ENCODE measurements at places on chromosomes 2 and 18. TPM values are rescaled to one million over a fixed set of nuclear protein-coding genes. Genes with fewer than 3 reads are reported as not detected.

DNA sequence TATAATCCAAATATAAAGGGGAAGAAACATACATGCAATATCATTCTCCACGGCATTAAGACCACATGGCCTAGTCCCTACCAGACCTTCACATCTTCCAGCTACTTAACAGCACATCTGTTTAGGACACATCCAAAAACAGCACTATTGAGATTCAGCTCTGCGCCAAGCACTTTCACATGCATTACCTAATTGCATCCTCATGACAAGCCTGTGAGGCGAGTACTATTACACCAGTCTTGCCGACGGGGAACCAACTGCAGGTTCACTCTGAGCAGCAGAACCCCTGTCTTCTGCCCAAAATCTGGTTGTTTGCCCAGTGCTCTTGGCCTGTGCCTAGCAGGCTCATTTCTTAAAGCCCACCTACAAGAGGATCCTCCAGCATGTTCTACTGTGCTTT lies 66.7 kb downstream of the AAK1 start:
- H3K4me3 ChIP-seq = no peak overlapping the region
- H3K27me3 ChIP-seq = no peaks in the 10 kb centered on the region
- H3K4me1 ChIP-seq = no peaks in the 10 kb centered on the region
- no peak overlapping the region for H3K27ac ChIP-seq
- H3K36me3 ChIP-seq = no peaks in the 10 kb centered on the region
- DNase-seq = no peak

- H3K27ac ChIP-seq = peak overlapping the region; percentile 88
- peak overlapping the region; percentile 58 for H3K4me3 ChIP-seq
- H3K36me3 ChIP-seq = no peaks in the 10 kb centered on the region
- no peaks in the 10 kb centered on the region for H3K27me3 ChIP-seq
- peak; percentile 81 for DNase-seq
- peaks cover 9% of the 10 kb centered on the region for H3K4me1 ChIP-seq
Measured at GRCh38 chr2:88627856-88628570, 749 bp upstream of the EIF2AK3 start.

DNA sequence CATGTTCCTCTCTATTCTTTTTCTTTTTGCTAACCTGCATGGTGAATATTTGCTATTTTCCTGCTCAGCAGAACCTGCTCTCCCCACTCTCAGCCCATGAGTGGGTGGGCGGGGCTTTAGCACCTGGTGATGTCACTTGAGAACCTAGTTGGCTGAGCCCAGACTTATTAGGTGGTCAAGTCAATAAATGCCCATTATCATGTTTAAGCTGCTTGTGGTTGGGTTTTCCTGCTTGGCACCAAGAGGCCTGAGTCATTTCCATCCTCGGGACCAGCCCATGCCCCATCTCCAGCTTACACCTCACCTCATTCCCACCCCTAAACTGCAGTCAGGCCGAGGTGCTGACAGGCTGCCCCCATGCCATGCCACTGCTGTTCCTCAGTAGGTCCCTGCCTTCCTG lies 226.6 kb downstream of the ANKRD30B start:
- H3K4me3 ChIP-seq = no peak overlapping the region
- H3K36me3 ChIP-seq = no peaks in the 10 kb centered on the region
- DNase-seq = no peak

DNA sequence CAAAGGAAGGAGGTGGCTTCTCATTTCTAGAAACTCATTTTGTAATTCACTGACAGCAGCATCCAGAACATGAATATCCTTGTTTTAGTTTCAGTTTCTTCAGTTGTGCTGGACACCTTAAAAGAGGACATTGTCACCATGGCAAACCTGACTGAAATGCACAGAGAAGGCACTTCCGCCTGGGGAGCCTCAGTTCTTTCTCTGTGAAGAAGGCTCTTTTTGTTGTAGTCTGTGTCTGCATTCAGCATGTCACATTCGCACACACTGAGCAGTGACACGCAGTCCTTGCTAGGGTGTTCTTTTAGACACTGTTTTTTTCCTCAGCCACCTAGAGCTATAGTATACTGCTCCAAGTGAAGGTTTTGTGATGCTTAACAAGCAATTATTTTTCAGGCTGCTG lies 9.5 kb upstream of the RPRM start:
- no peaks in the 10 kb centered on the region for H3K36me3 ChIP-seq
- H3K4me3 ChIP-seq = no peak overlapping the region
- H3K27ac ChIP-seq = no peak overlapping the region
- H3K4me1 ChIP-seq = no peaks in the 10 kb centered on the region
- no peak for DNase-seq
- no peaks in the 10 kb centered on the region for H3K27me3 ChIP-seq

GRCh38 chr2:150732064-150732463 lies 244.6 kb upstream of the RND3 start:
- no peaks in the 10 kb centered on the region for H3K36me3 ChIP-seq
- no peak overlapping the region for H3K4me3 ChIP-seq
- no peak overlapping the region for H3K27ac ChIP-seq
- no peaks in the 10 kb centered on the region for H3K27me3 ChIP-seq

- no peaks in the 10 kb centered on the region for H3K36me3 ChIP-seq
- H3K27ac ChIP-seq = no peak overlapping the region
- no peaks in the 10 kb centered on the region for H3K4me1 ChIP-seq
- no peaks in the 10 kb centered on the region for H3K27me3 ChIP-seq
- no peak for DNase-seq
Measured at GRCh38 chr2:100852999-100853908, 33.3 kb downstream of the NPAS2 start.

- no peak for DNase-seq
- H3K36me3 ChIP-seq = no peaks in the 10 kb centered on the region
- H3K27me3 ChIP-seq = no peaks in the 10 kb centered on the region
- H3K4me3 ChIP-seq = no peak overlapping the region
- H3K27ac ChIP-seq = no peak overlapping the region
Measured at GRCh38 chr2:148681443-148681842, 36.9 kb downstream of the EPC2 start.

GRCh38 chr2:8115966-8116365 lies 565.9 kb upstream of the ID2 start:
- DNase-seq = no peak
- no peak overlapping the region for H3K4me3 ChIP-seq
- H3K27ac ChIP-seq = no peak overlapping the region
- peaks cover 11% of the 10 kb centered on the region for H3K4me1 ChIP-seq
- no peaks in the 10 kb centered on the region for H3K36me3 ChIP-seq

DNA sequence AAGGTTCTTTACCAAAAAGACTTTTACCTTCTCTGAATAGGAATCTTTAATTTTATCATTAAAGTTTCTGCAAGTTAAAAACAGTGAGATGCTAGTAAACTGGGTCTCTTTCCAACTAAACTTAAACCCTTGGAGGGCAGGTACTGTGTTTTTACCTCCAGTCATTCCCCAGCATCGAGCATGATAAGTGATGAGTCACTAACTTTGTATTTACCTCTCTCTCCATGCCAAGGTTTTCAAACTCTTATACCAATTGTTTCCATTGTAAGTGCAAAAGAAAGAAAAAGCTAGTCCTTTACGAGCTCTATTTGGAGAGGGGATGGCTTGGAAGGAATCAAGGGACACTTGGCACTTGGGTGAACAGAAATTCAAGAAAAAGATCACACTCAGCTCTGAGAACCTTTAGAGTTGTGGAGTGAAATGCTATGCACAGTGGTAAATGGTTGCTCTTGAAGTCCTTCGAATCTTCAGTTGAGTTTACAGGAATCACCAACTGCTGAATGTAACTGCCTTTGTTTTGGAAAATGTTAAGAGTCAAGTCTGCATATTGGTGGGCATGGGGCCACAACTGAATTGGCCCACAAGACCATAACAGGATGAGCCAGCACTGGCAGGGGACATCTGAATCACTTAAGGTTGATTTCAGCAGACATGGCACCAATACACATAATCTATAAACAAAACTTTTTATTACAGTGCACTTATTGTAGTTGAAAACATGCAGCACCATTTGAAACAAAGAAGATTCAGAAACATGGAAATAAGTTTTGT lies 8.3 kb upstream of the RBM43 start:
- no peaks in the 10 kb centered on the region for H3K36me3 ChIP-seq
- peaks cover 2% of the 10 kb centered on the region for H3K4me1 ChIP-seq

GRCh38 chr2:189407281-189408209 lies 33.7 kb upstream of the WDR75 start:
- H3K27ac ChIP-seq = peak overlapping the region; percentile 59
- no peak for DNase-seq
- no peaks in the 10 kb centered on the region for H3K36me3 ChIP-seq
- no peak overlapping the region for H3K4me3 ChIP-seq
- no peaks in the 10 kb centered on the region for H3K27me3 ChIP-seq
- H3K4me1 ChIP-seq = no peaks in the 10 kb centered on the region

DNA sequence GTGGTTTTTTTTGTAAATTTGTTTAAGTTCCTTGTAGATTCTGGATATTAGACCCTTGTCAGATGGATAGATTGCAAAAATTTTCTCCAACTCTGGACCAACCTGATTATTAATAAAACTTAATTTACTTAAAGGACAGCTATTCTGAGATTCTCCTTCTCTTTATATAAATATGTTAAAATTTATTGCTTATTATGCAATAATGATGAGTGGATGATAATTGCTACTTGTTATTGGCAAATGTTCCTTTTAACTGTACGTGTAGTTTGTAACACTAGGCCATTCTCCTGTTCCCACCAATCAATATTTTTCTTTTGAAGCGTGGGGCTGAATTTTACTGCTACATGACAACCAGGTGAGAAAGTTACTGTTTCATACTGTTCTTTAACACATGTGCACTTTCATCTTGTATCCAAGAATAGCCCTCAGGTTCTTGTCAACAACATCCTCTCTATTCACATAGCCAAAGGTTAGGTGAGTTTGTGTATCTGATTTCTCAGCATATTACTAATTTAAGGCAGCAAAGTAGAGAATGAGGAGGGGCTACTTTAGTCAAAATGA lies 16.6 kb upstream of the STK17B start:
- H3K36me3 ChIP-seq = no peaks in the 10 kb centered on the region
- H3K27ac ChIP-seq = no peak overlapping the region
- no peak for DNase-seq

DNA sequence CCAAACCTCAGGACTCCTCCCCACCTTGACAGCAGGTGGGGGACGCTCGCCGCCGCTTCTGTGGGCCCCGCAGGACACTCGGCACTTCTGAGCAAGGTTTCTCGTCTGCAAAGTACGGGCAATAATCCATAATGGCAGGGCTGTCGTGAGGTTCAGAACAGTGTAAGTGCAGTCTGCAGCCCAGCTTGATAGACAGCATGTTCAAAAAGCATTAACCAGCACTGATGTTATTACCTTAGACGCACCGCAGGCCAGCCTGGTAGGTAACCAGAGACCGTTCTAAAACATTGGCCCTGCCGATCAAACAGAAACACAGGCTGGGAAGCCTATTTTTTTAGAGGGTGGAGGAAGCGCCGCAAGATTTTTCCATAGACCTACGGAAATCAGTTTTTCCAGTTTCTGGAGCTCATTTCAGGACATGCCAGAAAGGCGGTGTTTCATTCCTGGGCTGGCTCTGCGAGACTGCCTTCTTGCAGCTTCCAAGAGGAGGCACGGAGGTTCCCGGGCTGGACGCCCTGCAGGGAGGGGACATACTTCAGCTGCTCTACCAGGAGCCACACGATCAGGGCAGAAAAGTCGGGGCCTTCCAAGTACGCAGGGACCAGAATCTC lies 148.7 kb downstream of the TPO start:
- no peak overlapping the region for H3K4me3 ChIP-seq
- H3K27ac ChIP-seq = no peak overlapping the region
- no peaks in the 10 kb centered on the region for H3K27me3 ChIP-seq
- no peaks in the 10 kb centered on the region for H3K36me3 ChIP-seq
- no peaks in the 10 kb centered on the region for H3K4me1 ChIP-seq

DNA sequence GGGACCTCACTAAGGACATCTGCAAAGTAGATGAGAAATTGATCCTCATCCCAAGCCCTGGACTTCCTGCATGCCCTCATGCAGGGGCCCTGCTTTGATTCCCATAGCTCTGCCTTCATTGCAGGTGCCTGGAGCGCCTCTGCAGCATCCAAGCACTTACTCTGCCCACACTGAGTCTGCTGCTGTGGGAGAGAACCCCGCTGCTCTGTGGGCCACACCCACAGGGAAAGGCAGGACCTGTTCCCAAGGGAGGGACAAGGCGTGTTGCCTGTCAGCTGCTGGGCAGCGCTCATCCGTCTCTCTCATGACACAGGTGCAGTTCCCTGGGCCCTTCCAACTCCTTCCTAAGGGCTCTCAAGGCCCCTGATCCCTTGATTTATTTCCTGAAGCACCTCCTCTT lies 266.8 kb upstream of the SMIM21 start:
- no peak overlapping the region for H3K27ac ChIP-seq
- H3K4me1 ChIP-seq = no peaks in the 10 kb centered on the region
- no peaks in the 10 kb centered on the region for H3K27me3 ChIP-seq
- H3K4me3 ChIP-seq = no peak overlapping the region
- no peak for DNase-seq

- no peaks in the 10 kb centered on the region for H3K27me3 ChIP-seq
- H3K27ac ChIP-seq = no peak overlapping the region
- no peak for DNase-seq
- no peaks in the 10 kb centered on the region for H3K36me3 ChIP-seq
- H3K4me1 ChIP-seq = no peaks in the 10 kb centered on the region
Measured at GRCh38 chr18:9095297-9096006, 7.0 kb upstream of the NDUFV2 start.

- H3K4me1 ChIP-seq = no peaks in the 10 kb centered on the region
- H3K27ac ChIP-seq = no peak overlapping the region
- H3K4me3 ChIP-seq = no peak overlapping the region
Measured at GRCh38 chr2:24245986-24246776, 71.3 kb downstream of the FAM228A start.

DNA sequence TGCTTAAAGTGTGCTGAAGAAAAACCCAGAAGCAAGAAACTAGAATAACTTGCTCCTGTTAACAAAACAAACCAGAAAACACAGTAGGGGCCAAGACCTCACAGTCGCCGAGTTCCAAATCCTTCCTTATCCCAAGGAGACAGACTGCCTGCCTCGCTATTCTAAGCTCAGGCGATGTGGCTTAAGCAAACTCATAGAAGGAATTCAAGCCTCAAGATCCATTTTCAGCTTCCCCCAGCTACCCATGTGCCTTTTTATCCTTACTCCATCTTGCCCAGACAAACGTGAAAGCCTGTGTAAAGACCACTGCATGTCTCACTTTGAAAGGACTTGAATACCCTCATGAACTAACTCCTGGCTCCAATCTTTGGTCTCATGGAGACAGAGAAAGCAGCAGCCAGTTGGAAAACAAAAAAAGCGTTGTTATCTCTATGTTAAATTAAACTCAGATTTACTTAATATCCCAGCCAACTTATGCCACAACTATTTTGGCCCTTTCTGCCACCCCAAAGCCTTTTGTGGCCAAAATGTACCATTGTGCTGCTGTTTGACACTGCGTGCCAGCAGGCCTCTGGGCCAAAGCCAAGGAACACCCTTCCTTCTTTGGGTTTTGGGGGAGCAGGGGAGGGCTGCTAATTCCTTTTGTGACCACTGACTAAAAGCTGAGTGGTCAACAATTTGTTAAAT lies 123.2 kb upstream of the FZD5 start:
- no peaks in the 10 kb centered on the region for H3K27me3 ChIP-seq
- no peak overlapping the region for H3K27ac ChIP-seq
- DNase-seq = no peak
- H3K4me3 ChIP-seq = no peak overlapping the region
- H3K4me1 ChIP-seq = peaks cover 3% of the 10 kb centered on the region

DNA sequence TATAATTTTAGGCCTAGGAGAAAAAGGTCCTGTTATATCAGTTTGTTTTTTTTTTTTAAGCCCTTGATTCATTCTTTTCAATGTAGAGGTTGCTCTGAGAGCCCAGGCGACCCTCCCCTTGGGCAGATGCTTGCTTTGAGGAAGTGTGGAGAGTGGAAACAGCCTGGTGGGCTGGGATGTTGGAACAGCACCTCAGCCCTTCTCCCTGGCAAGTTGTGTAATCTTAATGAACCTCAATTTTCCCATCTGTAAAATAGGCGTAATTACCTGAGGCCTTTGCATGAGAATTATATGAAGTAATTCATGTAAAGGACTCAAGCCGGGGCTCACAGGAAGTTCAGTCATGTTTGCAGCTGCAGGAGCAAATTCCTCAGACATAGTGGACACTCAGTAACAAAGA lies 49.7 kb upstream of the POMC start:
- H3K4me1 ChIP-seq = peaks cover 2% of the 10 kb centered on the region
- no peak overlapping the region for H3K4me3 ChIP-seq

Gene CRACDL
- 2.9 TPM for total RNA-seq

Gene KDSR
- total RNA-seq = 65.5 TPM

All from ovary (tissue), 10 donors.